ENCODE measurements at places on chromosomes 6 and 20. TPM values are rescaled to one million over a fixed set of nuclear protein-coding genes. Genes with fewer than 3 reads are reported as not detected.

NRN1 gene
- total RNA-seq = 6.4 TPM

BACH2 gene
- 2.6 TPM for total RNA-seq

TINAG gene
- total RNA-seq = 8.8 TPM

DNA sequence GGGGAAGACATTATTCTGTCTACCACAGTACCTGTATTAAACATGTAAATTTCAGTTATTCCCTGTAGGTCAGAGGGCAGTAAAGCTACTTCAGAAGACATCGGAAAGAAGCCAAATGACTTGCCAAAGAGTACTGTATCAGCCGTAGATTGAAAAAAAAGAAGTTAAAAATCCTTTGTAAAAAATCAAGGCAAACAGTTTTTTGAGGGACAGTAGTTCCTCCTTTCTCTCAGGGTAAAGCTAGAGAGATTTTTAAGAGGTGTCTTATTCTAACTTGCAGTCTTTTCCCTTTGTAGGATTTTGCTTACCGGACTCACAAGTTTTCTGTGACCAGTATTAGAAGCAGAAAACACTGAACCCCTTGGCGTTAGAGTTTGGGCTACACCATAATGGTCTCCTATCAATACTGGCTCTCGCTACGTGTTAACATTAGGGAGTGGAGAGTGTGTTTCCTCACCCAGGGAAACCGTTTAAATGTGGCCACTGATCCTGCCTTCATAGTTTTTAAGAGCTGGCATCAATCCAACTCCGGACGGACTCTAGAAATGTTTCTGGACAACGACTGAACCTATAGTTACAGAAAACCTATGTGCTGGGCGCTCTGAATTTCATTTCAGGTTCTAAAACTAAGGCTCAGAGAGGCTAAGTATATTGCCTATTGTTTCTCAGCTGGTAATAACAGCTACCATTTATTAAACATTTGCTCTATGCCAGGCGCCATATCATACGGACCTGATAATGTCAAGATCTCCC is 1.3 kb upstream of the ASXL1 start:
- DNase-seq = no peak

DACT2 gene
- 3.2 TPM for total RNA-seq

FILIP1 gene
- 22.9 TPM for total RNA-seq

DNA sequence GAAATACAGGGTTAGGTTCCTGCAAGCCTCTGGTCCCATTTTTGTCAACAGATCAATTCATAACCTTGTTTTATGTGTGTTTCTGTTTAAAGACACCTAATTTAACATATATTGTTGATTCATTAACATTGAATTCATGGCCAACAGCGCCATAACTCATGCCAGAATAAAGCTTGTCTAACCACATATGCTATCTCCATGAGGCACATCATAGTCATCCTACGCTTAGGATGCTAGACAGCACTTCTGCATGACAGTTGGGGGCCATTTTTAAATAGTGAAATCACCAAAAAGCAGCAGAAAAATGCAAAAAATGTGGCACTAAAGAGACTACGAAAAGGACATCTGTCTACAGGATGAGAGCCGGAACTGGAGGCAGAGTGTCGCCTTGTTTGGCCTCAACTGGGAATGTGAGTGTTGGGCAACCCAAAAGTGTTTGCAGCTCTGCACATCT is 37.9 kb downstream of the TRAM2 start:
- no peak for DNase-seq

- no peak for DNase-seq
Measured at GRCh38 chr20:9374480-9374879, 139.9 kb upstream of the LAMP5 start.

DNA sequence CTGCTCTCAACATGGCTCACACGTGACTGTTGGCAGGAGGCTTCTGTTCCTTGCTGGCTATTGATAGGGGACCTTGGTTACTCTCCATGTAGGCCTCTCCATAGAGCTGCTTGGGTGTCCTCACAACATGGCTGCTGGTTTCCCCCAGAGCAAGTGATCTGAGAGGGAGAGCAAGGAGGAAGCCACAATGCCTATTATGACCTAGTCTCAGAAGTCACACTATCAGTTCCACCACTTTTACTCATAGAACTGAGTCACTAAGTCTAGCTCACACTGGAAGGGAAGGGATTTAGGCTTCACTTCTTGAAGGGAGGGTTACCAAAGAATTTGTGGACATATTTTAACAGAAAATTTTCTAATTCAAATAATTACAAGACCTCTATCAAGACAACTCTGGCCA is 8.7 kb upstream of the NOP56 start:
- no peak for DNase-seq

- no peak for DNase-seq
Measured at GRCh38 chr6:149961728-149962425, 1.9 kb upstream of the ULBP1 start.

GRCh38 chr6:87701344-87701675 is 723 bp downstream of the AKIRIN2 start:
- no peak for DNase-seq

- no peak for DNase-seq
Measured at GRCh38 chr6:38307740-38308139, 332.0 kb downstream of the BTBD9 start.

DNA sequence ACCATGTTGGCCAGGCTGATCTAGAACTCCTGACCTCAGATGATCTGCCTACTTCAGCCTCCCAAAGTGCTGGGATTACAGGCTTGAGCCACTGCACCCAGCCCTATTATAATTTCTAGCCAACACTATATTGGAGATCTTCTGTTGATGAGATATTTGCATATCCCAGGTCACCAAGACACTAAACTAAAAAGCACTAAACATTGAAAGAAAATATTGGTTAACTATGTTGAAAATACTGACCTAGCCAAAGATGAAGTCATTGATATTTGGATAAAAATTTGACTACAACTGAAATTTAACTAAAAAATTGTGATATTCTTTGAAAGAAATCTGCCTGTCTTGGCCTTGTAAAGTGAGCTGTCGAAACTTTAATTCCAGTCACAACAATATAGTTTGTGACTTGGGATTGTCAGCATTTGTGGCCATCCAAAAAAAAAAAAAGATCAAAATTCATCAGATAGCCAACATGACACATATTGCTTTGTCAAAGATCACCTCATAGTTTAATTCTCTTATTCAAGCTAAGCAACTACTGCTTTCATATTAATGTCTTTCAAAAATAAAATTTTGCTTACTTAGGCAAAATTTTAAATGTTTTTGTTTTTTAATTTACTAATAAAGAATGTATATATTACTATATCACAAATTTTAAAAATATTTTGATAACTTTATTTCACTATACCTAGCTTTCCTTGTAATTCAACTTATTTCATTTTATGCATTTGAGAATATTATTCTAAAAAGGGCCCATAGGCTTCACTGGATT is 6.3 kb upstream of the NT5E start:
- DNase-seq = no peak

GRCh38 chr6:20830576-20830975 is 296.3 kb downstream of the CDKAL1 start:
- DNase-seq = no peak

DNA sequence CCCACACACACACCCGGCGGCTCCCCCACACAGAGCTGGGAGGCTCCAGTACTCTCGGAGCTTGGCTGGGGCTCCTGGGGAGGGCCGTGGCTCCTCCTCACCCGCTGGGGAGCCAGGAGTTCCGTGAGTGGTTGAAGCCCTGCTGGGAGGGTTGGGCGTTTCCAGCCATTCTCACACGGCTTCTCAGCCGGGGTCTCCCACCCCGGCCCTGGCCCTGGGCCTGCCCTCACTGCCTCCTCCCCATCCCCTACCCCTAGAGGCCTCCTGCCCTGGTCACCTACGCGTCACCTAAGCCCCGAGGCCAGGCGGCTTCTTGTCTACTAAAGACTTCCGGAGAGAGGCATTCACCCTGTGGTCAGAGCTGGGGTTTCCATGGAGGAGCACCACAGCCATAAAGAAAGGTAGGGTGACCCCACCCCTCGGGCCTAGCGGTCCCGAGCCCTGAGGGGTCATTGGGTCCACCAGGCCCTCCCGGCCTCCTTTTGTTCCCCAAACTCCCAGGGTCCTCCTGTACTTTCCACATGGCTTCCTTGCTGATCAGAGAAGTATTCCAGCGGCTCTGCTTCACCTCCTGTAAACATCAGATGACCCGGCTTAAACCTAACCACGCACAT is 99.3 kb downstream of the TTLL2 start:
- no peak for DNase-seq

- DNase-seq = no peak
Measured at GRCh38 chr6:33288141-33288920, 708 bp downstream of the WDR46 start.

FERMT1 gene
- total RNA-seq = 9.2 TPM

Measured in mucosa of gallbladder (tissue), 1 donor.